ENCODE measurements at places on chromosomes 4 and X.

GRCh38 chr4:26741491-26741871, 119.2 kb upstream of the STIM2 start:
- DNase-seq: no peak

DNA sequence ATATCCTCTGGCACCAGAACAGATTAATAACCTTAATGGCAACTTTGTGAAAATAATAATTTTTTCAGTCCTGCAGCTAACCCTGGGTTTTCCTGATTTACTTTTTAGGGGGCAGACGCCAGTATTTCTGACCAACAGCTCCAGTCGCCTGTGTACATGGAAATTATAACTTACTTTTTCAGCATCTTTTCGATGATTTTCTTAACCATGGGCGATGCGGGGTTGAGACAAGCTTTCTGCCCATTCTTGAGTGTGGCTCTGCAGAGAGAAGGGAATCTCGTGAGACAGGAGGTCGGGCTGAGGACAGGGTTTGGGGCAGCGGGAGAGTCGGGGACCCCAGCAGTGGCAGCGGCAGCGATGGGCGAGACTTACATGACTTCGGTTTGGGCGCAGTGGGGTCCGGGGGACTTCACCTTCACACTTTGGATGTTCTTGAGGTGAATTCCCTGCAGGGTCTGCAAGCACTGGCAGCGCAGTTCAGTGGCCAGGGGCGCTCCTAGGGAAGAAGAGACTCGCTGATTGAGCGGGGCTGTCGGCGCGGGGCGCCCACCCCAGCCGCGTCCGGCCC, 484 bp downstream of the CXCL2 start:
- no peak for DNase-seq

- DNase-seq: peak; percentile 5
Observed at GRCh38 chr4:55124322-55125076, 896 bp downstream of the KDR start.

- no peak for DNase-seq
Observed at GRCh38 chrX:155218777-155219176, 2.5 kb downstream of the VBP1 start.

- no peak for DNase-seq
Observed at GRCh38 chr4:76896614-76897535, 1.1 kb downstream of the SOWAHB start.

GRCh38 chr4:168837922-168838321, 172.1 kb downstream of the CBR4 start:
- DNase-seq: no peak

DNA sequence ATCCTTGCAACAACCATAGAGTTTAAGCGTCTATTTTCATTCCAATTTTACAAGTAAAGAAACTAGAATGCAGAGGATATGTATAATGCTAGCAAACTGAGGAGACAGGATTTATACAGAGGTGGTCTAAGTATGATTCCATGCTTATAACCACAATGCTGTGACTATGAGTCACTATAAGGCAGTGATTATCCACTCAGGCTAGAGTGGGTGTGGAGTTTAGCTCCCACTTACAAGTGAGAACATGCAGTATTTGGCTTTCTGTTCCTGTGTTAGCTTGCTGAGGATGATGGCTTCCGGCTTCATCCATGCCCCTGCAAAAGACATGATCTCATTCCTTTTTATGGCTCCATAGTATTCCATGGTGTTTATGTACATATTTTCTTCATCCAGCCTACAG, 41.6 kb upstream of the EDA2R start:
- peak; percentile 10 for DNase-seq

DNA sequence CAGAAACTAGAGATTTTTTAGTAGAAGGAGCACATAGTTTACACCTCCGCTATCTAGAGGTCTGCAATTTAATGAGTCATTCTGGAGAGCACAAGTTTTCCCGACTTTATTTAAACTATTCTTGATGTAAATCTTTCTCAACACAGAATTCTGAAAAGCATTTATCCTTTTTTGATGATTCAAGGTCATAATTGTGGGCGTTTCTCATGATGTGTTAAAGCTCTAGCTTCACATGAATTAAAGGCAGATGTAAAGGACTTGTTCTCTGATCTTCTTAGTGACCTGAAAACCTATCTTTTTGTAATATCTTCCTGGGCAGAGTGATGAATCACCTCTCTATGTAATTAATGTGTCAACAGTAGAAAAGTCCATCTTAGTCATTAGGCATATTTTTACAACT, 128.8 kb downstream of the COMMD8 start:
- no peak for DNase-seq

DNA sequence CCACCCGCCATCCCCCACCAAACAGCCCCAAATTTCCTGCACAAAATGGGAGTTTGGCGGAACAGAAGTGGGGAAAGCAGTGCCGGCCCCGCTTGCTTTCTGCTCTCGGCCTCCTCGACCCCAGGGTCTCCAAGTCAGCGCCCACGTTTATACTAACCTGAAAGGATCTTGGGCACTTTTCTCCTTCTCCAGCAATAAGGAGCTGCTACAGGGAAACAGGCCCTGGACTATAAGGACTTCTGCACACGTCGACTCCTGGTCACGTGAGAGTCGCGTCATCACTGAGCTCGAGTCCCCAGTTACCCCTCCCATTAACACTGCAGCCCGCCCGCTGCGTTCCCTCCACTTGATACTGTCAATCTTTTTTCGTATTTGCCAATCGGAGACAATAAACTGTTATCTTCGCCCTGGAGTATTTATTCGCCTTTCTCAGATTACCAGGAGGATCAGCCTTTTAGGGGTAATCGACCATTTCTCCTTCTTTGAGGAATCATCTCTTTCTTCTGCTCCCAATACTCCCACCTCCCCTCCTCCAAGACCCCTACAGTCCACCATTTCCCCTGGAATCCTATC, at the start of gene TCEAL8:
Gene TCEAL8 (minus strand): TSS at position 235 of the 573 bp plus-strand sequence. CDS start 1,176 bp downstream, outside the sequence.
- peak; percentile 63 for DNase-seq

DNA sequence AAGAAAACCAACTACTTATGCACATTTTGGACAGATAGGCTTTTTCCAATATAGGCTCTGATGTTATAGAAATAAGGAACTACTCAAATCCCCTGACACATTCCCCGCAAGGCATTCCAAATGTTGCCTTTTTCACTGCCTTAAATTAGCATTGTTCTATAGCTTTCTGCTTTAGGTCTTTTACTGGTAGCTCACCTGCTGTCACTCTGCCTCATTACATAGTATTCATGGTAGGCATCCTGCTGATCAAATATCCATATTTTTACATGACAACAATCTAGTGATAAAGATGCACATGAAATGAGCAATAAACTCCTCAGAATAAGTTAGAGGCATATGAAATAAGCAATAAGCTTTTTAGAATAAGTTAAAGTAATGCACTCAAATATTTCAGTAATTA, 542.7 kb downstream of the FAM133A start:
- no peak for DNase-seq

DNA sequence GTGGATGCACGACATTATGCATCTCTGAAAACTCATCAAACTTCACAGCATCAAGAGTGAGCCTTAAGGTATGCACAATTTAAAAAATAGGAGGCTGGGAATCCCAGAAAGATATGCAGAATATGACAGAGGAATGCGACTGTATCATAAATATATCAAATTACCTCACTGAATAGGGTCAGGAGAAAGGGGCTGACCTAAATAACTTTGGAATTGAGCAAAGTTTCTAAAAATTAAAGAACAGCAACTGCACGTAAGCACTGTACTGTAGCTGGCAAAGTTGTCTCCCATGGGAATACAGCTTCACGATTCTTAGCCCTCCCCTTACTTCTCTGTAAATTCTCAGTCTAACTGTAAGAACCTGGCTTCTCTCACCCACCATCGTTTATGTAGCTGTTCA, 397.4 kb upstream of the ZFP42 start:
- DNase-seq: peak; percentile 71

GRCh38 chr4:116118221-116118620, 967.2 kb downstream of the TRAM1L1 start:
- DNase-seq: peak; percentile 23

DNA sequence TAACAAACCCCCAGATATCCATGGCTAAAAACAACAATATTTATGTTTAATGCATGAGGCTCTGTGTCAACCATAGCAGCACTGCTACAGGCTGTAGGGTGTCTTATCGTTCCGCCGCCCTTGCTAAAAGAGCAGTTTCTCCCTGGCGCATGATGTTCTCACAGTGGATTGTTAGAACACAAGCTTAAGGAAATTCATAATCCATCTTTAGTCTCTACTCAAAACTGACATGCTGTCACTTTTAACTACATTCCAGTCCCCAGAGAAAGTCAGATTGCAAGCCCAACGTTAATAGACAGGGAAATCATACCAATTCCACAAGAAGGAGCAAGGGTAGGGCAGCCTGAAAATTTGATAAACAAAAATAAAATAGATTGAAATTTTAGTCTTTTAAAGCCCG, 1960.8 kb downstream of the PCDH7 start:
- no peak for DNase-seq

DNA sequence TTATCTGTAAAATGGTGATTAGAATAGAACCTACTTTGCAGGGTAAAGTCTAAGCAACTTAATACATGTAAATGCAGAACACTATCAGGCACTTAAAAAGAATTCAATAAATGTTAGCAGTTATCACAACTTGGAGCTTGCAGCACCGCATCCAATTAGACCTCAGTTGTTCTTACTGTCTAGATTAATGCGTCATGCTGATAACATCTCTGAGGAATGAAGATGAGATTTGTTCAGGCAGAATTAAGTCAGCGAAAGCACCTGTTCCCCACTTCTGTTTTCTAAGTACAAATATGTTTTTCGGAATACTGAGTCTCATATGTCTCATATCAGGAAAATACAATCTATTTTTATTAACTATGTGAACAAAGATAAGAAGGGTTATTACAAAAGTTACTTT, 58.7 kb downstream of the TMA16 start:
- DNase-seq: no peak

GRCh38 chr4:108336076-108336475, 167.3 kb upstream of the LEF1 start:
- DNase-seq: peak; percentile 62

- DNase-seq: no peak
Observed at GRCh38 chr4:16582526-16582925, 315.9 kb downstream of the LDB2 start.

DNA sequence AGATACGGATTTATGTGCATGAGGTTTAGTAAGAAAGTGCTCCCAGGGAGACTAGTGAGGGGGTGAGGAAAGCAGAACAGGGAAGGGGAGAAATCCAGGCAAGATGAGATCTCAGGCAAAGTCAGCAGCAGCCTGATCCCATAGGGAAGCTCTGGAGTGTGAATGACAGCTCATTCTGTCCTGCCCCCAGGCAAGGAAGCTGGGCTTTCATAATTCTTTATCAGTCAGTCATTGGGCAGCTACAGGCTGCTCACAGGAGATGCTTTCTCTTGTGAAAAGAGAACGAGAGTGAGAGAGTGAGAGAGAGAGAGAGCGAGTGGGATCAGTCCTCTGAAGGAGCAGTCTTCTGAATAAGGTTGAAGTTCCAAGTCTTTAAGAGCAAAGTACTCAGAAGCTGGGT, 48.1 kb downstream of the SRPX start:
- no peak for DNase-seq

DNA sequence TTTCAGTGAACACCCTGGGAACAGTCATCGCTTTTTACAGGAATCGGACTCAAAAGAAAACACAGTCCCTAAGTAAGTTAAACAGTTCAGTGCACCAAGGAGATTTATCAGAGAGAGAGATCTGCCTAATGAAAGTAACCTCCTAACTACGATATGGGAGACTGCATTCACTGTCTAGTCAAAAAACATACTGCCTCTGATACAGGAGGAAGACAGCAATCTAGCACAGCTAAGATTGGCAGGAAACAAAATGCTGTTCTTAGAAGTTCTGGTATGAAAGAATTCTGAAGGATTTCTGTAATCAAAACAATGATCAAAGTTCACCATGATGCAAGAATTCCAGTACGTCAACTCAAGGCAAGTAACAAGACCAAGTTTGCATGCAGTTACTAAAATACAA, 92.8 kb downstream of the MAML3 start:
- DNase-seq: peak; percentile 50

Measured in brain microvascular endothelial cell (primary cell).